Endothelial cell (in vitro differentiated cells): ENCODE measurements at places on chromosomes 6 and 20. TPM values are rescaled to one million over a fixed set of nuclear protein-coding genes. Genes with fewer than 3 reads are reported as not detected.

LYRM4 gene
- 39.0 TPM for total RNA-seq

RPS6KA2 gene
- total RNA-seq: 105 TPM

FKBP1C gene
- 1.0 TPM for total RNA-seq

ZC2HC1B gene
- 0.28 TPM for total RNA-seq

GRCh38 chr6:135568379-135568778, 70.8 kb upstream of the AHI1 start:
- DNase-seq: no peak

GRCh38 chr6:137095651-137096238, 51.0 kb upstream of the IL20RA start:
- no peak for DNase-seq

- peak; percentile 75 for DNase-seq
Measured at GRCh38 chr6:157221049-157221816, 102.1 kb downstream of the TMEM242 start.

DNA sequence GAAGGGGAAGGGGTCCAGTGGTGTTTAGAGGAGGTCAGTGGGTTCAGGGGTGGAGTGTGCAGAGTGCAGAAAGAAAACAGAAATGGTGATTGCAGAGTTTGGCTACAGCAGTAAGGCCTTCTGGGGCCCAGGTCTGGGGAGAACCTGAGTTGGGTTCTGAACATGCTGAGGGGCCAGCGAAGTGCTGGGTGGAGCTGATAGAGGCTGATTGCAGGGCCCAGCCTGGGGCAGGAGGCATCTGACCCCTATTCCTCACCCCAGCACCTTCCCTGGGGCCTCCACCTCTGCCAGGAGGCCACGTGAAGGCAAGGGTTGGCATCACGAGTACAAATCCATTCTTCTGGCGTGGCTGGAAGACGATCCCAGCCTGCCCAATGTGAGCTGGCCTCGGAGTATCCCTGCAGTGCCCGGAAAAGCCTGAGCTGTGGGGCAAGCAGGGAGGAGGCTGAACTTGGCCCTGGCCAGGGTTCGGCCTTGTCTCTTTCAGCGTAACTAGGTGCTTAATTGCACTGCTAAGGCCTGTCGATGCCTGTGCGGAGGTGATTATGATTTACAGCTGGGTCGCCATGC, 35.3 kb downstream of the VSTM2L start:
- no peak for DNase-seq

DNA sequence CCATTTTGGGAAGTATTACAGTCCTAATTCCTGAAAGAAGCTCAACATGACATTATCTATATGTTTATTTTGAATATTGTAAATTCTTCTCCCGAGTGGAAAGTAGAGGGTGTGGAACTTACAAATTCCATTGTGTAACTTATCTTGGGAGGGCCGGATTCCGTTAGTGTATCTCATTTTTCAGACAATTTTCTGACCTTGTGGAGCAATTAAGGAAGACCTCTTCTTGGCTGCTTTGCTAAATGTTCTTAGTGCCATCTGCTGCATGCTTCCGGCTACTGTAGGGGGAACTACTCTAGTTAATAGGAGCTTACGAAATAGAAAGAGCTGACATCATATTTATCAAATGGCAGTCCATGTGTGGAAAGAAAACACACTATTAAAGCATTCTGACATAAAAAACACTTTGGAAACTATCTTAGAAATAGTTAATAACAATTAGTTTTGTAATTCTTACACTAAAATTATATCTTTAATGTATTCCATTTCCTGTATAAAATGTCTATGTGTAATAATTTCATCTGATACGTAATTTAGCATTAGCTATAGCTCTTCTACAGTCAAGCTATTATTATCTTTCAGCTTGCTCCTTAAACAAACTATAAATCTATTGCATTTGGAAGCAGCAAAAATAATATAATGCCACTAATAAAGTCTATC, 41.5 kb upstream of the KCNQ5 start:
- peak; percentile 10 for DNase-seq

DNA sequence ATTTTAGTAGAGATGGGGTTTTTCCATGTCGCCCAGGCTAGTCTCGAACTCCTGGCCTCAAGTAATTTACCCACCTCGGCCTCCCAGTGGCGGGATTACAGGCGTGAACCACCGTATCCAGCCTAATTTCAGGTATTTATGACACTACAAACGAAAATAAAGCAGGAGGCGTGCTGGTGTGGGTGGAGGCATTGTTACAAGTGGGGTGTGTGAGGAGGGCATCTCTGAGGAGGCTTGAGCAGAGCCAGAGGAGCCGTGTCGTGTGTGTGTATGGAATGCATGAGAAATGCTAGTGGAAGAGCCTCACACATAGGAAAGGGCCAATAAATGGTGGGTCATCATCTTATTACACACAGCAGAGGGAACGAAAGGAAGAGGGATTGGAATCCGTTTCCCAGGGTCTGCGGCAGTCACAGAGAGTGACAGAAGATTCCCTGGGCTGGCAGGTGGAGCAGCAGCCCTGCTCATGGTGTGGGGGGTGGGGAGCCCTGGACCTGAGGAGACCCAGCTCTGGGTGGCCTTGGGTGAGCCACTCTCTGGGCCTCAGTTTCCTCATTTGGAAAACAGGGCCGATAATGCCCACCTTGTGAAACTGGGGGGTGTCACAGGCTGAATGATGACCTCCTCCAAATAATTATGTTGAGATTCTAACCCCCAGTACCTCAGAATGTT, 17.2 kb upstream of the PEDS1 start:
- no peak for DNase-seq
